Activated CD4-positive, alpha-beta T cell treated with anti-CD3 and anti-CD28 coated beads, Interleukin-2, amount 10 ng/mL, durations not matched to agents 7 days and 5 days (primary cell): ENCODE measurements at places on chromosomes 7 and 10.

DNA sequence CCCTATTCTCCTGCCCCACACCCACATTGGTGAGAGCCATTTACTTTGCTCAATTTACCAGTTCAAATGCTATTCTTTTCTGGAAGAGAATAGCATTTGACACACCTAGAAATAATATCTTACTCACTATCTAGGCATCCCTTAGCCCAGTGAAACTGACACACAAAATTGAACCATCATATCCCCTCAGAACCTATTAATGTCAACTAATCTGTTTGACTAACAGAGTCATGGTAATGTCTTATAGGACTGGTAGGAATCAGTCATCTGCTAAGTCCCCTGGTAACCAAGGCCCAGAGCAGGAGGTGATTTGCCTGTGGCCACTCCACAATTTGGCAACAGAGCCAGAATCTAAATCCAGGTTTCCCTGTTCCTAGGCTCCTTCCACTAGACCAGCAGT is 63.3 kb downstream of the PPP1R3C start:
- DNase-seq = no peak

DNA sequence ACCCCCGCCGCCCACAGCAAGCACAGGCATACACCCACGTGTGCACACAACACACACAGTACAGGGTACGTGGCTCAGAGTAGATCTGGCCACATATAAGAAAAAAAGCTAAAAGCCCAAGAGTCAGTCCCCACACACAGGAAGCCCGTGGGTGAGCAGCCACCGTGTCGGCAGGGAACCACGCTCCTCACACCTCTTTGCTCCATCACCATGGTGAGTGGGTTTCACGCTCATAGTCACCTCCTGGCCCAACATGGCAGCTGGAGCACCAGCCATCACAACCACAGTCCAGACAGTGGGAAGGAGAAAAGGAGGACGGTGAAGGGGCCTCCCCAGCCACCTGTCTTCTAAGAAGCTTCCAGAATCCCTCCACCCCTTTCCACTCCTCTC is 76.0 kb upstream of the PDGFA start:
- no peak for DNase-seq

DNA sequence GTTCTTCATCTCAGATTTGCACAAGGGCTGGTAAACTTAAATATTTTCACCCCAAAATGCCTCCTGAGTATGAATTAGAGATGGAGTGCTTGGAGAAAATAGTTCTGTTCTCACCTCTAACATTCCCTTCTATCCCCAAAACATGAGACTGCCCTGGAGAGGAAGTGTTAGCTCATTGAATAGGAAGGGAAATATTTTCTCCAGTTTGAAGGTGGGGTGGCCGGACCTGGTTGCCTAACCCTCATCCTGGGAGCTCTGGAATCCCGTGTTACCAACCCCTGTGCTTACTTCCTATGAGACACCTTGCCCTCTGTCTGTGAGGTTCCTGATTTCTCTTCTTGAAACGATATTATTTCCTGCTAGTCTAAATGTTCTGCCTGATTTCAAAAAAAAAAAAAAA is 779 bp downstream of the IFIT2 start:
- DNase-seq = no peak

GRCh38 chr10:97939446-97939990 is 89.9 kb downstream of the GOLGA7B start:
- DNase-seq = no peak

- no peak for DNase-seq
Measured at GRCh38 chr7:51950813-51951212, 634.2 kb upstream of the COBL start.
